T-helper 9 cell (primary cell): ENCODE measurements at places on chromosomes 5 and 9.

- DNase-seq: no peak
Measured at GRCh38 chr5:143271431-143271830, 132.1 kb downstream of the NR3C1 start.

DNA sequence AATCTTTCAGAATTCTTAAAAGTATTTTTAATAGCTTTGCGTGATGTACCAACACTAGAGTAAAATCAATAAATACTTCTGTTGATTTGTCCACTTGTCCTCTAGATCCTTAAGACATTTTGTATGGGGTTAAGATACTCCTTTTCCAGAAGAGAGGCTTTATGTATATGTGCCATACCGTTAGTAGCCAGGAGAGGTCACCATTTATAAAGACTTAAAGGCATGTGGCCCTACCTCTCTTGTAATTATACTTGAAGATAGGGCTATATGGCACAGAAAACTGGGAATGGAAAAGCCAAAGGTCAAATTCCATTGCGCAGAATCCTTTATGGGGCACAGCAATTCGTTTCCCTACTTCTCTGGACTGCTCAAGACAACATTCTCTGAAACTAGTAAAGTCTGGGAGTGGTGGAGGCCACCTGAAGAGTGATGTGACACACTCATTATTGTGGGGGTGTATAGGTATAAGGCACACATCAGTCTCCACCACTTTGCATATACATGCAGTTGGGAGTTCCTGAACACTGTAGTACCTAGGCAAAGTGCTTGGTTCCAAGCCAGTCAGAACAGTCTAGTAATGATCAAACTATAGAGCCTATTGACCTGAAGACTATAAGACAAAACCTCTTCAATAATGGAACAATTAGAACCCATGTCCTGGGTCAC is 140.1 kb upstream of the FBXL17 start:
- peak; percentile 1 for DNase-seq

- DNase-seq: no peak
Measured at GRCh38 chr5:111478266-111478665, 34.1 kb downstream of the STARD4 start.

GRCh38 chr5:133489632-133490031 is 122.7 kb downstream of the FSTL4 start:
- DNase-seq: no peak

DNA sequence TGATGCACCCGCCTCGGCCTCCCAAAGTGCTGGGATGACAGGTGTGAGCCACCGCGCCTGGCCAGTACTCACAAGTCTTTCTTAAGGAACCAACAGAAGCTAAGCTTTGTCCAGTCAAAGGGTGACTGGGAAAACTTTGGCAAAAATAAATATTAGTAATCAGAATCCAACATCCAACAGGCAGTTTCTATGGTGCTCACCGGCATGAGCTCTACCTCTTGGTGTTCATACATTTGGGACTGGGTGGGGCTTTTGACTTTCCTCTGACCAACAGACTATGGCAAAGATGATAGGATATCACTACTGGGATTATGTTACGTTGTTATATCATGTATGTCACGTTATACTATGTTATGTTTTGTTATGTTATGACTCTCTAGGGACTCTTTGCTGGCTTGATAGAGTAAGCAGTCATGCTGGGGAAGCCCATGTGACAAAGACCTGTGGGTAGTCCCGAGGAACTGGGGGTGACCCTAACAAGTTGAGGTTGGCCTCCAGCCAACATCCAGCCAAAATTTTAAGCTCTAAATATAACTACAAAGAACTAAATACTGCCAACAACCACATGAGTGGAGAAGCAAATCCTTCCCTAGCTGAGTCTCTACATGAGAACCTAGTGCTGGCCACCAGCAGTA is 6.0 kb downstream of the RASGEF1C start:
- DNase-seq: no peak

DNA sequence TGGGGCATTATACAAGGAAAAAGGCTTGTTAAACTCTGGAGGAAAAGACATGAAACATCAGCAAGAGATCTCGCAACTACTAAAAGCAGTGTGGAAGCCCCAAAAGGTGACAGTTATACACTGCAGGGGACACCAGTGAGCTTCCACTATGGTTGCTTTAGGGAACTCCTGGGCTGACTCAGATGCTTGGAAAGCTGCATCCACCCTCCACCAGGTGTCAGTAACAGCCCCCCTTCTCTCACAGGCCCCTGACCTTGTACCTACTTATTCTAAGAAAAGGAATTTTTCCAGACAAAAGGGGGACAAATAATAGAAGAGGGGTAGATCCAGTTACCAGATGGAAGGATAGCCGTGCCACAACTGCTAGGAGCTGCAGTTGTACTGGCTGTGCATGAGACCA is 154.4 kb upstream of the COX7C start:
- no peak for DNase-seq

GRCh38 chr5:59988396-59988795 is 94.9 kb upstream of the PDE4D start:
- DNase-seq: no peak

GRCh38 chr5:139795074-139796001 is at the start of gene PSD2:
Gene PSD2, plus strand, starts transcription at chr5:139795808. Its CDS starts 13,633 bp downstream, at chr5:139809441.
- DNase-seq: peak; percentile 17

DNA sequence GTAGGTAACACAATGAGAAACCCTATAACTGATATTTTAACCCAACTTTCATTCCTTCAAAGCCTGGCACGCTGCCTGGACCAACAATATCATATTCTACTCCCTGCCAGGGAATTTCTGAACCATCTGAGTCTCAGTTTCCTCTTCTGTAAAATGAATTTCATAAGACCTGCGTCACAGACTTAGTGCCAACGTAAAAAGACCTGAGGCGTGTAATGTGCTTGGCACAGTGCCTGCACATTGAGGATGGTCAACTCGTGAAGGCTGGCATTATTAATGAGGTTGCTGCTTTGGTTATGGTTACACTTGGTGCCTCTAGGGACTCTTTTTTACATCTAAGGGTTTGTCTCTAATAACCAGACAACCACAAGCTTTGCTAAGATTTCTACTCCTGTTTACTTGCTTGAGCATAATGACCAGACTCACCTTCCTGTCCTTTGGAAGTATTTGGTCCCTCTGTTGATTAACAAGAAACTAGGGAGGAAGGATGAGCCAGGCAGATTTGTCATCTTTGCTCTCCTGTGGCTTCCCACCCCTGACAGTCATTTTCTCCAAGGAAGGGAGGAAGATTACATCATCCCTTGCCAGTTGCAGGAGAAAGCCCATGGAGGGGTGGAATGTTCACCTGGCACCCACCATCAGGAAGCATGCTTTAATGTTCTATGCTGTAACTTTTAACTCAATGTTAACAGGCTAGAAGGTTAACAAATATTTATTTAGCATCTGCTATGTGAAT is 79.0 kb downstream of the PAPPA start:
- no peak for DNase-seq

- no peak for DNase-seq
Measured at GRCh38 chr5:172325452-172325851, 41.9 kb upstream of the UBTD2 start.

DNA sequence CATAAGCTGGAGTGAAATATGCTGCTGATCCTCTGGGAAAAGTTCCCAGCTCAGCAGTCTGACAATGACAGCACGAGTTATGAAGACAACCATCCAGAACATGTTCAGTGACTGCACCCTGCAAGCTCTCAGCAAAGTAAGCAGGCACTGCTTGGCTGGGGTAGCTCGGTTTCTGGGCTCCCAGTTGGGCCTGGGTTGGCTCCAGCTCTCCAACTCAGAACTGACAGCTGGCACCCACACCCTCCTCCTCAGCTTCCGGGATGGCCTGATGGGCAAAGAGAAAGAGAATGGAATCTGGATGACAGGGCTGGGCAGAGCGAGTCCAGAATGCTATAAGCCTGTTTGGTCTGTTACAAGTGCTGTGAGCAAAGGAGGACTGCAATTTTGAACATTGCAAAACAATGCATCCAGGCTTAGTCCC is 185.0 kb downstream of the CSNK1G3 start:
- no peak for DNase-seq

- no peak for DNase-seq
Measured at GRCh38 chr9:77877976-77878375, 153.6 kb downstream of the GNAQ start.

DNA sequence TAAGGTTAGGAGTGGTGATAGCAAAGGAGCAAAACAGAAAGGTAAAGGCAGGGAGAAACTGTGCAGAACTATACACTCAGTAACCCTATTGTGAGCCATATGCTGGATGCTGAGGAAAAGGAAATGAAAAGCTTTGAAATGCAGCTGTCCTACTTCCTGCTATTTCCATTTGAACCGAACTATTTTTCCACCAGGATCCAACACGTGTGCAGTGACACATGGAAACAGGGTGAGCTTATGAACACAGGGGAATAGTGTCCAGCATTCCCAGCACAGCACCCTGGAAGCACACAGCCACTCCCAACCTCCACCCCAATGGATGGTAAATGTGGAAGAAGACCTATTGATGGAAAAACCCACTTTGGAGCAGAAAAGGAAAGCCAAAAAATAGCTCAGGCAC is 69.0 kb upstream of the SLC12A2 start:
- no peak for DNase-seq

DNA sequence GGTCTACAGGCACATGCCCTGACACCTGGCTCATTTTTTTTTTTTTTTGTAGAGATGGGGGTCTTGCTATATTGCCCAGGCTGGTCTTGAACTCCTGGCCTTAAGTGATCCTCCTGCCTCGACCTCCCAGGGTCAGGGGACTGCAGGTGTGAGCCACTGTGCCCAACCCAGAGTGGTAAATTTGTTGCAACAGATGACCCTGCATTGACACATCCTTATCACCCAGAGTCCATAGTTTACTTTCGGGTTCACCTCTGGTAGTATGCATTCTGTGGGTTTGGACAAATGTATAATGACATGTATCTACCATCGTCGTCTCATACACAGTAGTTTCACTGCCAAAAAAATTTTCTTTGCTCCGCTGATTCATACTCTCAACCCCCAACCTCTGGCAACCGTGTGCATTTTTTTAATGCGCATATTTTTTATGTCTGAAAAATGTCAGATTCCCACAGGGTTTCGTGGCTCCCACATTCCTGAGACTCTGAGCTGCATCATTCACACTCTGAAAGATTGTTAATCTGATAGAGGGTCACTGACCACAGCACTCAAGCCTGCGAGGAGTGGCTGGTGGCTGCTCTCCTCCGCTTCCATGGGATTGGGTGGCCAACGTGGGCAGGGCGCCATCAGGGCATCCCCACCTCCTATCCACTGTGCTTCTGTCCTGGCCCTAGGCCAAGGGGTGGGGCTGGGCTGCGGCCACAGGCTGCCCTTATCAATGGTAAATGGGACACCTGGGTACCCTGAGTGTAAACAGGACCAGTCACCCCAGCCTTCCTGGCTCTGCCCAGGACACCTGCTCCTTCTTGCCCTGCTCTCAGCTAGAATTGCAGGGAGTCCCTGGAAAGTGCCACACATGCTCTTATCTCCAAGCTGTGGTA is 9.6 kb downstream of the NDST1 start:
- DNase-seq: no peak

DNA sequence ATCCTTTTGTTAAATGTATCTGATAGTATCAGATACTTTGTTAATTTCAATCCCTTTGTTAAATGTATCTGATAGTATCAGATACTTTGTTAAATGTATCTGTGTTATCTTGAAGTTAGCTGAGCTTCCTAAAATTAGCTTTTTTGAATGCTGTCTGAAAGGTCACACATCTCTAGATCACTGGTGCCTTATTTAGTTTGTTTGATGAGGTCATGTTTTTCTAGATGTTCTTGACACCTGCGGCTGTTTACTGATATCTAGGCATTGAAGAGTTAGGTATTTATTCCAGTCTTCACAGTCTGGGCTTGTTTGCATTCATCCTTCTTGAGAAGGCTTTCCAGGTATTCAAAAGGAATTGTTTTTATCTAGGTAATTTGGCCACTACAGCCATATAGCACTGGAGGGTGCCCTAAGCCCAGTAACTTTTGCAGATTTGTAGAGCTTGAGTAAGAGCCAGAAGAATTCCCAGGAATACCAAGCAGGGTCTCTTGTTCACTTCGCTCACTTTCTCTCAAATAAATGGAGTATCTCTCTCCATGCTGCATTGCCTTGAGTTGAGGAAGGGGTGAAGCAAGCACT is 435.4 kb upstream of the GRAMD2B start:
- no peak for DNase-seq

DNA sequence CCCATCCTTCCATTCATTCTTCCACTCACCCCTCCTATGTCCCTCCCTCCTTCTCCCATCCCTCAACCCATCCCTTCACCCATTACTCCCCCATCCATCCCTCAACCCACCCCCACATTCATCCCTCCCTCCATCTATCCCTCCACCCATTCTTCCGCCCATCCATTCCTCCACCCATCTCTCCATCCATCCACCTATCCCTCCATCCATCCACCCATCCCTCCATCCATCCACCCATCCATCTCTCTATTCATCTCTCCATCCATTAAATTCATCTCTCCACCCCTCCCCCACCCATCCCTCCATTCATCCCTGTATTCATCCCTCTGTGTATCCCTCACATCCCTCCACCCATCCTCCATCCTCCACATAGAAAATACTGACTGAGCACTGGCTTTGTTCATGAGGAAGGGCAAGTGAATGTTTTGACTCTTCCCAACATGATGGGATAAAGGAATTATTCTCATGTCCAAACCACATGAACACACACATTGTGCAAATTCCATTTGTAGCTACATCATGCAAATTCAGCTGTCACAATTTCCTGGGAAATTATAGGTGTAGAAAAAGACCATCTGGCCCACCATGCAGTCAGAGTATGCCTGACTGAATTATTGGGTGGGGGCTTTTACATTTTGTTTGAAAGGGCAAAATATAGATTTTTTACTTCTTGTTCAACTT is 6.9 kb upstream of the VAV2 start:
- DNase-seq: no peak

DNA sequence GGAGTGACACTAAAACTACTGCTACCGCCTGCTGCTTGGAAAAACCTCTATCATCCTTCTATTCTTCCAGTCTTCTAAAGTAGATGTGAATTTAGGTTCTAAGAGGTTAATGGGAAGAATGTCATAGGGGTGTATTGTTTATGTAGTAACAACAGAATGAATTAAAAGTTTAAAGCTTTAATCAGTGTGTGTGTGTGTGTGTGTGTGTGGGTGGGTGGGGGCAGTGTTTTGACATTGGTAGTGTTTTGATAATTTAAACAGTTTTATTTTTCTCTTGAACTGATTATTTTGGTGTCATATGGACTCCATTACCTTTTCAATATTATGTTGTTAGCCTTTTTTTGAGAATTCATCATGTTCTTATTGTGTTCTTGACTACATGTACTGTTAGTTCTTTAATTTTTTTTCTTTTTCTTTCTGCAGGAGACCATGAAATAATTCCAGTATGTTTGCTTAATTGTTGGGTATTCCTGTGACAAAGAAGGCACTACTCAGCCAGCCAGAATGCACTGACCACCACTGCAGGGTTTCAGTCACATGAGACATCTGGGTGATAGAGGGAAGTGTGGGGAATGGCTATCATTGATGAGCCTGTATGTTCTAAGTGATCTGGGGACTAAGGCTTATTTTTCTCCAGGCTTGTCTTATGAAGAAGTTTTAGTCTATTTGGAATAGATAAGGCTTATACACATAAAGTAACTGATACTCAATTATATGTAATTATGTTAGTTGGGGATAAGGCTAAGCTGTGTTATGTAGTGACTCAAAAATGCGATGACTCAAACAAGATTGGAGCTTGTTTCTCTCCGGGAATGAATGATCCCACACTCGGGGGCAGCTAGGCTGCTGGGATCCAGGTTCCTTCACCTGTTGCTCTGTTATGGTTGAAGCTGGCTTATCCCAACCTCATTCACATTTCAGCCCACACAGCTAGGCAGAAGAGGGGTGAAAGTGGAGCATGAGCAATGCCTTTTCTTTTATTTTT is 50.2 kb upstream of the ACTBL2 start:
- DNase-seq: no peak
